ENCODE measurements at places on chromosomes 11 and 22.

DNA sequence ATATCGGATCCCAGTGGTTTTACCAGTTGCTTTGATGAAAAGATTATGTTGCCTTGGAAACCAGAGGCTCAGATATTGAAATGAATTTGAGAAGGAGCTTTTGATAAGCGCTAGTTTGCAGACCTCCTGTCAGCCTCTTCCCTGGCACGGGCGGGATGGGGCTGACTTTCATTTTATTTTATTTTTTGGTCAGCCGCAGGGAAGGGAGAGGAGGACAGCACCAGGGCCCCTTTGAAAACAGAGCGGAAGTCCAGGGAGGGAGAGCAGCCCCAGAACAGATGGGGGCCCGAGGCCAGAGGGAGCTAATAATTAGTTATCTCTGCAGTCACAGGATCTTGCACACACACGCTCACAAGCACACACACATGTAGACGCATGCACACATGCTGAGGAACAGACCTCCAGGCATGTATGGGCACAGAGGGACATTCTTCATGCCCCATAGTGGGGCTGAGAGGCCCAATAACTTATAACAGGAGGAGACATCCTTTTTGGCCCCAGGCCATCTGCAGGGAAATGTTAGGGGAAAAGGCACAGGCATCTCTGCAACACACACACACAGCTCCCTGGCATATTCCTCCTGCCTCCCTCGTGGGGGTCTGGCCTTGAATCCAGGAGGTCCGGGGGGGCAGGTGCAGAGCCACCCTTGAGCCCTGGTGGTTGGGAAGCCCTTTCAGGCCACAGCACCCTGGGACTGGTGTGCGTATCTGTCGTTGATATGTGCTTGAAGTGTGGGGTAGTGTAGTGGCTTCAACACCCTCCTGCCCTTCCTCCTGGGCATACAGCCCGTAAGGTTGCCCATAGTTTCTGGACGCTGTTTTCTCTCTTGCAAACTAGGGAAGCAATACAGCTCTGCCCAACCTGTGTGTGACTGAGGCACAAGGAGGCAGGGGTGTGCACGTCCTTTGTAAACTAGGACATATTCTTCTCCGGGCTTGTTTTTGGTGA, 117.3 kb downstream of the CEP164 start:
- no peak for DNase-seq

DNA sequence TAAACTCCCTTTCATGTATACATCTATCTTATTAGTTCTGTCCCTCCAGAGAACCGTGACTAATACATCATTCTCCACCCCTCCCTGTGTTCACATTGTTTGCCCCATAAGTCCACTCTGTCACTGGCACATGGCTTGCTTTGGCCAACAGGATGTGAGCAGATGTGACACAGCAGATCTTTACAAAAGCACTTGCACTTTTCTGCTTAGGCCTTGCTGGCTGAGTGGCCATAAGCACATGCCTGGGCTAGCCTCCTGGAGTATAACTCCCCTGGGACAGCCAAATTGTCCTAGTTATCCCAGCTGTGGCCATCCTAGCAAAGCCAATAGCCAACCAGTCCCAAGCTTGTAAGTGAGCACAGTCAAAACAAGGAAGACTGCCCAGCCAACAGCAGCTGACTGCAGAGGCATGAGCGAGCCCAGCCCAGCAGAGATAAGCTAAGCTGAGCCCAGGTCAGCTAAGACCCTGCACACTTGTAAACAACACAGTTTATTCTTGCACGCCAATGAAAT, 9.7 kb upstream of the RCN1 start:
- DNase-seq: no peak

- no peak for DNase-seq
Measured at GRCh38 chr11:2540223-2540991, 95.6 kb downstream of the KCNQ1 start.

DNA sequence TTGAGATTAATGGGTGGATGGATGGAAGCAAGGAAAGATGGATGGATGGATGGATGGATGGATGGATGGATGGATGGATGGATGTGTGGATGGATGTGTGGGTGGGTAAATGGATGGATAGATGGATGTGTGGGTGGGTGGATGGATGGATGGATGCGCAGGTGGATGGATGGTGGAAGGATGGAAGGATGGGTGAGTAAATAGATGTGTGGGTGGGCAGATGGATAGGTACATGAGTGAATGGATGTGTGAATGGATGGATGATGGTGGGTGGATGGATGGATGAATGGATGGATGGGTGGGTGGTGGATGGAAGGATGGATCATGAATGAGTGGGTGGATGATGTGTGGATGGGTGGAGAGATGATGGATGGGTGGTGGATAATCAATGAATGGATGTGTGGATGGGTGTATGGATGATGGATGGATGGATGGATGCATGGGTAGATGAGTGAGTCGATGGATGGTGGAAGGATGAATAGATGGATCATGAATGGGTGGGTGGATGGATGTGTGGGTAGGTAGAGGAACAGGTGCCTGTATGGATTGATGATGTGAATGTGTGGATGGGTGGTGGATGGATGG, 375.2 kb downstream of the BRD1 start:
- DNase-seq: no peak

GRCh38 chr11:44817207-44817949, 90.6 kb downstream of the TSPAN18 start:
- no peak for DNase-seq

Measured in pulmonary artery endothelial cell (primary cell).